ENCODE measurements at places on chromosomes 1 and 21.

DNA sequence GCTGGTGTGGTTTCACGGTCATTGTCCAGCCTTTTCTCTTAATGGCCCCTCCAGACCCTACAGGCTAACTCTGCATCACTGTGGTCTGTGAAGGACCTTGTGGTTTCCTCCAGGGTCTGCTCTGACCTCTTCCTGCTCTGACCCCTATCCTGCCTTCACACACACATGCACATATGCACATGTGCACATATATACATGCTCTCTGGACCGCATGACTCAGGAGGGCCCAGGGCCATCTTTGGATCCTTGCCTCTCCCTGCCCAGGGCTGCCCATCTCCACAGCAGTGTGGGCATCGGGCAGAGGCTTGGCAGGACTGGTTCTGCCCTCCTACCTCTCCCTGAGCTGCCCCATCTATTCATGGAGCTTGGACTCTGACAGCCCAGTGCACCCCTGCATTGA lies 510.9 kb downstream of the PTPRU start:
- no peak for DNase-seq

DNA sequence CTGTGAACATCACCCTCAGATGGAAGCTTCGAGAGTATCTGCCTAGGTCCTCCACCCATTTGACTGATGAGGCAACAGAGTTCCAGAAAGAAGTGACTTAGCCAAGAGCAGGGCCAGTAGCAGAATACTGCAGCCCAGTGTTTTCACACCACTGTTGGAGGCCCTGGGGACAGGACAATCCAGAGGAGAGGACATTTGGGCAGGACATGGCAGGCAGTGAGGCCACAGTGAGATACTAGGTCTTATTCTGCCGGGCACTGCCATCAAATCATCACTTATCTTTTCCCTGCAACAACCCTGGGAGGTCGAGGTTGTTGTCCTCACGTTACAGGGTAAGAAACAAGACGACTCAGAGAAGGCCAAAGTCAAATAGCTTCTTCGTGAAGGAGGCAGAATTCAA lies 5.5 kb upstream of the FOXO6 start:
- DNase-seq, result no peak

DNA sequence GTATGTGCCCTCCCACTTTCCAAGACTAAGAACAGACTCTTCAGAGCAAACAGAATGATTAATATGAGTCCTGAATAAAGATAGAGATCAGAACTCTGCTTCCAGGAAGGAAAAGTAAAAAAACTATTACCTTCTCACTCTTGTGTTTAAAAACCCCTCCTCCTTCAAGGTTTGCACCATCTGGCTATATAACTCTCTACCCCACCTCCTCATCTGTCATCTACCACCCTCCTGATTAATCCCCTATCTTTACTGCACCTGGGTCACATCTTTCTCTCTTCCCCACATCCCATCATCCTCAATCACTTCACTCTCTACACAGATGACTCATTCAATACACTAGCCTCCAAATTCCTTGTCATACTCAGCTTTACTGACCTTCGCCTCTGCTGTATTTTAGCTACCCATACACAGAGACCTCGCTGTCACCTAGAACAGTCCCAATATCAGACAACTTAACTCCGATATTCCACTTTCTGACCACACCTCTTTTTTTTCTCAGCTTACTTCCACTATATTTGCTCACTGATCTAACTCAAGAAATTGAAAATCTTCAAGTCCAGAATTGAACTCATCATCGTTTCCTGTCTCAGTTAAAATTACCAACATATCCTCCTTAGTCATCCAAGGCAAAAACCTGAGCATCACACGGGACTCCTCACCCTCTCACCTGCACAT lies 3.7 kb downstream of the SCMH1 start:
- no peak for DNase-seq

- DNase-seq, result no peak
Observed at GRCh38 chr1:95118710-95119109, 1.6 kb downstream of the TLCD4 start.

- DNase-seq, result no peak
Observed at GRCh38 chr1:151371370-151372057, 991 bp downstream of the SELENBP1 start.
